Activated CD4-positive, alpha-beta T cell treated with anti-CD3 and anti-CD28 coated beads for 48 hours (primary cell): ENCODE measurements at places on chromosomes 5 and 9.
A peak's percentile ranks its signal among the peaks of the same experiment; 100 is the strongest.

DNA sequence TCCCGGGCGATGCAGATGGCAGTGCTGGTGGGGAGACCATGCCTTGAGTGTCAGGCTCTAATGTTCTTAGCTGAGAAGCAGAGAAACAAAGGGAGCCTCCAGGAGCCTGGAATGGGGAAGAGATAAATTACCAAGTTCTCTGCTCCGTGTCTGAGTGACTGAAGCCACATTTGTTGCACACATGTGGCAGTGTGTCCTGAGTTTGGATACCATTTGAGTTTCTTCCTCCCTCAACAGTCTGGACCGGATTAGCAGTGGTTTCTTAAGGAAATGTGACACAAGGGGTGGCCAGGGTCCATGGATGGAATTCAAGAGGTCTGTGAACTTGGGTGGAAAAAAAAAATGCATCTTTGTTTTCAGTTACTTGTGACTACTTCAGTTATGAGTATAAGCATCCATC lies 50.7 kb upstream of the GARNL3 start:
- DNase-seq: no peak

DNA sequence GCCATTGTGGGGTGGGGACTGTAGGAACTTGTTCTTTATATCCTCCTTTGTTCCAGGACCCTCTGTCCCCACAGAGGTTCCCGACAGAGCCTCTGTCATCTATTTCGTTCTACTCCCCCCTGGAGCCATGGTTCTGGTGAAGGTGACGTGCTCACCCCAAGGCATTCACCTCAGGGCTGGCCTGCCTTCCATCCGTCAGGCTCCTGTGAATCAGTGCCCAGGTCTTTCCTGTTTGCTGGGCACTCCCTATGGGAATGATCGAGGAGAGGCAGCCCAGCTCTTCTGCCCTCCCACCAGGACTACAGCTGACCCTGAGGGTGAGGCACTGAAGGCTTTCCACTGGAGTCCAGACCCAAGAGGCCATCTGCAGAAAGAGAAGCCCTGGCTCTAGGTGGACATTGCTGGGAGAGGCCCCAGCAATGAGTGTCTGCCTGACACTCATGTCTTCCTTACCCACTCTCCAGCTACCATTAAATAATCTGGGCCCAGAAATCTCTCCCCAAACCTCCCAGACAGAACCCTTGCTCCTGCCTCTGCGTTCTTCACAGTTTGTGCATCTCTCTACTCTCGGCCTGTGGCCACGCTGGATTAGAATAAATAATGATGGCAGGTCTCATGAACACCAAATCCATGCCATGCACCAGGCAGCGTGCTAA lies 214.2 kb downstream of the FSTL4 start:
- DNase-seq: no peak

DNA sequence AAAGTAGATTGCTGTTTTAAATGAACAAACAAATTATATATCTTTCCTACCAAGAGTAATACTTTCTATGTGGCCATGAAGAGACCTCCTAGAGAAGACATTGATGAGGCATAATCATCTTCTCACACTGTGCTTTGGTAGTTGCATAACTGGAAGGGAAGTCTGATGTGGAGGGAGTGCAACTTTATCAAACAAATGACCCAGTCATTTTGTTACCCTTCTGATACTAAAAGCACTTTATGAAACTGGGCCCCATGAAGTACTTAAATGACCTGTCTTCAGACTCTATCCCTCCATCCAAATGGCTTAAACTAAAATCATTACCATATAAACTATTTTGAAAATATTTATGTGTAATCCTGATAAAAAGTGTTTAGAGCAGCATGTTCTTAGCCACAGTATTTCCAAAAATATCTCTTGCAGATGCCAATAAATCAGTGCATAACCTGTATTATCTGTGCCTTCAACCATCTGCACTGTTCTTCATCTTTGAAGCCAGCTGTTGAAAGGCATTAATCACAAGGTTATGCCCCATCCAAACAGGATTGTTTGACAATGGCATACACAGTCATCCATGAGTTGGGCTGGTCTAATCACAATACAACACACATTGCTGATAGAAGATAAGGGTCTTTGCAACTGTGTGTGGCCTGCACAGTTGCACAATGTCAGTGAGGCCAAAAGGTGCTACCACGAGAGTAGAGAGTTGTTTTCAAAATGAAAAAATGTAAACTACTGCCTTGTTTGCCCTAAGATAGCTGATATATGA lies 31.9 kb upstream of the MIER3 start:
- DNase-seq: no peak

GRCh38 chr9:121269642-121270254 lies 1.8 kb downstream of the GSN start:
- DNase-seq: no peak

DNA sequence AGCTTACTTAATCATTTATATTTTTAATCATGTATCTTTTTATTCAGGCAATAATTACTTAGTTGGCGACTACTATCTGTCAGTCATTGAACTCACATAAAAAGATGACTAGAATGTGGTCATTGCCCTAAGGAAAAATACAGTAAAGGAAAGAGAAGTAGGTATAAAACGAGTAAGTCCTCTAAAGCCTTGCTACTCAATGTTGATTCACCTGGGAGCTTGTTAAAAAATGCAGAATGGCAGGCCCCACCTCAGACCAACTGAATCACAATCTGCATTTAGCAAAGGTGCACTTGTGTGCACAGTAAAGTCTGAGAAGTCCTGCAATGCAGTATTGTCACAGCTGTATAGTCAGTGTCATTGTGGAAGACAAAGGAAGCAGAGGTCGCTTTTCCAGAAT lies 592.4 kb downstream of the CSNK1G3 start:
- no peak for DNase-seq

GRCh38 chr9:12817702-12818101 lies 42.9 kb downstream of the LURAP1L start:
- DNase-seq: no peak

DNA sequence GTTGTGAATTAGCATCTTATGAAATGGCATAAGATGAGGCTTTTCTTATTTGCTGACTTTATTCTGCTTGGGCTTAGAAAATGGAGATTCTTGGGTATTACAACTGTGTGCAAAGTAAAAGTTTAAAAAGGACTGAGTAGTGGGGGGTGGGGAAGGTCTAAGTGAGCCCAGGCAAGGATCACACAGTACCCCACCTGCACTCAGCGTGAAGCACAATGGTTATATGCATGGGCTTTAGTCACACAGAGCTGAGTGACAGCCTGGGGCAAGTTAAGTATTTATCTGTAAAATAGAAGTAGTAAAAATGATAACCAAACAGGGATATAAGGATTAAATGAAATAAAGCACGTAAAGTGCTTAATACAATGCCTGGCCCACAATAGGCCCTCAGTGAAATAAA lies 247.4 kb downstream of the FAM114A2 start:
- no peak for DNase-seq

GRCh38 chr5:156025656-156026055 lies 301.3 kb upstream of the SGCD start:
- DNase-seq: no peak

GRCh38 chr5:15521381-15522186 lies 21.6 kb downstream of the FBXL7 start:
- no peak for DNase-seq

DNA sequence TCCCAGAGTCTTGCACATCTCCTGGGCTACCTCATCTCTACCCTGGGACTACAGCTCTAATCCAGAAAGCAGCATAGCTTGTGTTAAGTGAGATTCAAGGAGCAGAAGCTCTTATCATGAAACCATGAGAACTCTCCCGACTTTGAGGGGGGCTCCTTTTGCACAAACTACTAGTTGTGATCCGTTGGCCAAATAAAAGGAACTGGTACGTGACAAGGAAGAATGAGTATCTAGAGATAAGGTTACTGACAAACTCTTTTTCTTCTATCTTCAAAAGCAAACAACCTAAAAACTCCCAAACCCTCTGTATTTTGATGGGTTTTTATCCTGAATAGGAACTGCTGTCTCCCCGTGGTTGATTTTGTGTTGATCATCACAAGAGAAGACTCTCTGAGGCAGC lies 168.5 kb downstream of the SLC24A2 start:
- DNase-seq: no peak

DNA sequence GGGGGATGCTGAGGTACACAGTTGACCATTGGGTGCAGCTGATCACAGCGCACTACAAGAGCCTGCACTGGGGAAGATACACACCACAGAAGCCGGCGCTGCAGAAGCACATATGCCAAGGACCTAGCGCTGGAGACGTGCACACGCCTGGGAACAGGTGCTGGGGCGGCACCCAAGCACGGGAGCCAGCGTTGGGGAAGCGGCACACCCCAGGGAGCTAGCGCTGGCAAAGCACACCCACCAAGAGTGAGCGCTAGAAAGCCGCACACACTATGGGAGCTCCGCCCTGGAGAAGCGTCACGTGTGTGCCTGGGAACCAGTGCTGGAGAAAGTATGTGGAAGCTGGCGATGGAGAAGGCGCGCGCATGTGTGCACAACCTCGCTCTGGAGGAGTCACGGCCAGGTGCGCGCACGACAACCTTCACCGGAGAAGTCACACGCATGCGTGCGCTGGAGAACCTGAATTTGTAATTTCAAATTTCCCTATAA lies 4.5 kb downstream of the FANCC start:
- peak; percentile 40 for DNase-seq

- DNase-seq: no peak
These were observed 50.3 kb downstream of the MAN2A1 start for GRCh38 chr5:109739741-109740728.

GRCh38 chr5:33309536-33310345 lies 131.0 kb upstream of the TARS1 start:
- DNase-seq: no peak

- DNase-seq: no peak
These were observed 7.6 kb upstream of the TMEM252 start for GRCh38 chr9:68548241-68548640.

DNA sequence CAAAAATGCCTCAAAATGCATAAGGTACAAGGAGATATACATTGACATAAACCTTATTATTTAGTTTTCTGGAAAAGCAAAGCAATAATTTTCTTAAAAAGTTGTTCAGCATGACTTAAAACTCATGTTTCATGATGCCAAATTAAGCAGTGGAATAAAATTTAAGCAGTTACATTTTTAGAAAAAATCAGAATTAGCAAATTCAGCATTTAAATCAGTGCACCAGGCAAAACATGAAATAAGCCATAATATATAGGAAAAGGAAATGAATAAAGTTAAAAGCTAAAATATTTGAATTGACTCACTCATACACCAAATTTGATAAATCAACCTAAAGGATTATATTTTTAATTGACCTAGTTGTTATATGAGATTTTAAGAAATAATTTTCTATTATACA lies 795.1 kb upstream of the CDH6 start:
- DNase-seq: no peak

DNA sequence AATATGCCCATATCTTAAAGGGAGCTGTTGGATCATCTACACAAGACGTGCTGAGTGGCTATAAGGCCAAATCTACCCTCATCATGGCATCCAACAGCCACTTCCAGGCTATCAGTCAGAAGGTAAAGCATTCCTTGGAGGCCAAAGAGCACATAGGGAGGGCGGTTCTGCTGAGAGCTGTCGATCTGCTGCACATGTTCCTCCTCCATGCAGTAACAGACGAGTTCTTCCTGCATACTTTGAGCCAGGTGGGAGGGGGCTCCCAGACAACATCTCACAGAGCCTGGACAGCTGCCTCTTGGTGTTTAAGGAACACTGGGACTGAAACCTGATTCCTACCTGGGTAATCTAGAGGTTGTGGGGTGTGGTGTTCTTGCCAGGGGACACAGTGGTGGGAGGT lies 93.3 kb upstream of the RAI14 start:
- DNase-seq: no peak

- no peak for DNase-seq
These were observed 11.2 kb downstream of the LRRC26 start for GRCh38 chr9:137158625-137159024.

GRCh38 chr5:21644032-21644431 lies 1209.1 kb downstream of the CDH12 start:
- DNase-seq: no peak

GRCh38 chr9:130333712-130334062 lies 68.1 kb downstream of the HMCN2 start:
- DNase-seq: no peak

GRCh38 chr5:57152316-57152715 lies 21.5 kb upstream of the GPBP1 start:
- no peak for DNase-seq
